NCI-H187 (cell line): ENCODE measurements at places on chromosomes 12 and 14.

GRCh38 chr12:57836442-57837375, 9.8 kb downstream of the CTDSP2 start:
- peak; percentile 14 for DNase-seq

DNA sequence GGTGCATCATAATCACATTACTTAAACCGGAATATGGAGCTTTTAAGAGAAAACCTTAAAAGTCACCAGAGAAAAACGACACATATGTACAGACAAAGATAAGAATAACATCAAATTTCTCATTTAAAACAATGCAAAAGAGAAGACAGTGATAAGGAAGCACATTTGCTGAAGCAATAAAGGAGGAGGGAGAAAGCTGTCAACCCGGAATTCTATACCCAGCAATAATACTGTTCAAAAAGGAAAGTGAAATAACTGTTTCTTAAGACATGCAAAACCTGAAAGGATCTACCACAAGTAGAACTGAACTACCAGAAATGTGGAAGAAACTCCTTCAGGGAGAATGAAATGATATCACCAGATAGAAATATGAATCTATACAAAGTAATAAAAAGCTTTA, 15.4 kb downstream of the SLC6A13 start:
- no peak for DNase-seq

- DNase-seq: no peak
Observed at GRCh38 chr12:17148706-17149105, 542.7 kb upstream of the LMO3 start.

DNA sequence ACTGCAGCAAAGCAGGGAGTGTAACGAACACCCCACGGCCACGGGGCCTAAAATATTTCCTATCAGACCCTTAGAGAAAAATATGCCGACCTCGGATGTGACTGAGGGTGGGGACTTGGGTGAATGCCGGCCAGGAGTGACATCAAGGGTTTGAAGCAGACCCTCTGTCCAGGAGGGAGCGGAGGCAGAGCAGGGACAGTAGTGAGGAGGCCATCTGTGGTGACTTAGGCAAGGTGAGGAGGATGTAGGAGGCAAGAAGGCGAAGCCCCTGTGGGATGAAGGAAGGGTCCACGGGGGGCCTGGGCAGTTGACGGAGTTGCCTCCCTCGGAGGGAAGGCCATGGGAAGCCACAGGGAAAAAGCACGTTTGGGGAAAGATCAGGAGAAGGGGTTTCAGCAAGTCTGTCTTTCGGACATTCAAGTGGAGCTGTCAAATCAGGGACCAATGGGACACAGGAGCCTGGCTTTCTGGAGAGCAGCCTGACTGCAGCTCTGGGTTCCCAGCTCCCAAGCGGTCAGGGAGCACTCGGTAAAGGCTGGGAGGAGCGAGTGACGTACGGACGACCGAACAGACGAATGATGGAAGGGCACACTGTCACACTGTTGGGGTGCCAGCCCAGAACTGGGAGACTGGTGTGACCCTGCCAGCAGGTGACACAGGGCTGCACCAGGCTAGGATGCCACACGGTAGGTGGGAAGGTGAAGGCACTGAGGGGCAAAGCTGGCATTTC, 74.3 kb downstream of the MOK start:
- DNase-seq: no peak

DNA sequence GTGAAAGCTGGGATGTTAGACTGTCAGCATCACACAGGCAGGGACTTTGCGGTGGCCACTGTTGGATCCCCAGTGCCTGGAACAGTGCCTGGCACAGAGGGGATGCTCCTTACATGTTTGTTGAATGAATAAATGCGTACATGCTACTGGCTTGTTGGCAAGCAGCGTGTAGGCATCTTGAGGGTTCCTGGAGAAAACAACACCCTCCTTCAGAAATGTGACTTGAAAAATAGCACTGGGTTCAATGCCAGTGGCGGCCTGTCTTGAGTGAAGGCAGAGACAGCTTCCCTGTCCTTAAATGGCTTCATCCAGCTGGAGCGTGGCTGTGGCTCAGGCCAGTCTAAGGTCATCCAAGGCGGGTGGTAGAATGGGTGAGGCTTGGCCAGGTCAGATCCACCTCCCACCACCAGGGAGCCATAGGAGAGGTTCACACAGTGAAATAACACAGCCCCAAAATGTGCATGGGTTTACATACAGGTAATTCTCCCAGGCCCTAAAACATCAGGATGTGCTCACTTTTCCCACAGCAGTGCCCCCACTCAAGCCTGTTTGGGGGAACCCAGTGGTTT, 171.4 kb downstream of the PHETA1 start:
- no peak for DNase-seq

DNA sequence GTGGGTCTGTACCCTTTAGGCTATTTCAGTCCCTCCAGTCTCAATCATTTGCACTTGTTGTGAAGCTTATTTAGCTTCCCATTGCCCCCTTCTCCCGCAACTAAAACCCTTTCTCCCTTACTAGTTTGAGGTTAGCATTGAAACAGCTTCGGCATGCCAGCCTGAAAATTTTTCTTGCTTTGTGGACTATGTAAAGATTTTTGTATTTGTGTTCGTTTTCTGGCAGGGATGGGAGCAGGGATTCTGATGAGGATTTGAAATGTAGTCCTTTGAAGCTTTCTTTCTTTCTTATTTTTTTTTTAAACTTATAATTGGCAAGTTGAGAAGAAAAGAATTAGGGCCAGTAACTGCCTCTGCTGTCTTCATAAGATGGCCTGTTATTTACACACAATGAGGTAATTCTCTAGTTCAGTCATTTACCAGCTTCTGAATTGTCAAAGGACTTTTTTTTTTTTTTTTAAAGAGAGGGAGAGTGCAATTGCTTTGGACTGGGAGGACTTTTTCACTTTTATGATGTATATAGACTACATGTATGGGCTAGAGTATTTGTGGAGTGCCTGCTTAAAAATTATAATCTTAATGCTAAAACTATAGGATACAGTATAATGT, 29.0 kb downstream of the PALS1 start:
- no peak for DNase-seq

- no peak for DNase-seq
Observed at GRCh38 chr14:56150645-56151345, 32.6 kb downstream of the PELI2 start.

DNA sequence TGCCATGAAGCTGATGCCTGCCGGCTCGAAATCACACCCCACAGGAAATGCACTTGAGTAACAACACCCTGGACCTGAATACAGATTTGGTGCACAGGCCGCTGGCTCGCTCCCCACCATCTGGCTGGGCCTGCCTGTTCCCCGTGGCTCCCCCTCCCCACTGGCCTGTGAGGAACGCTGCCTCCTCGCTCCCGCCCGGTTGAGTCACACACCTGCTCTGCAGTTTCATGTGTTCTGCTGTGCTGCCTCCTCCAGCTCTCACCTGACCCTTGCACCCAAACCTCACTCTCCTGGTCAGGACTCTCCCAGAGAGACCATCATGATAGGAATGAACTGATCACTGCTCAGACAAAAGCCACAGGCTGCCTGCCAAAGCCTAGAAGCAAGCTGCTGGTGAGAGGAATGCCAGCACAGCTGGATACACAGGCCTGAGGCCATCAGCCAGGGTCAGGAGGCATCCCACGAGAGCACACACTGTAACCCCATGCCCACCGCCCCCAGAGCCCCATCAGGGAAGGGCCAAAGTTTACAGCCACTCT, 3.8 kb upstream of the SIVA1 start:
- no peak for DNase-seq

DNA sequence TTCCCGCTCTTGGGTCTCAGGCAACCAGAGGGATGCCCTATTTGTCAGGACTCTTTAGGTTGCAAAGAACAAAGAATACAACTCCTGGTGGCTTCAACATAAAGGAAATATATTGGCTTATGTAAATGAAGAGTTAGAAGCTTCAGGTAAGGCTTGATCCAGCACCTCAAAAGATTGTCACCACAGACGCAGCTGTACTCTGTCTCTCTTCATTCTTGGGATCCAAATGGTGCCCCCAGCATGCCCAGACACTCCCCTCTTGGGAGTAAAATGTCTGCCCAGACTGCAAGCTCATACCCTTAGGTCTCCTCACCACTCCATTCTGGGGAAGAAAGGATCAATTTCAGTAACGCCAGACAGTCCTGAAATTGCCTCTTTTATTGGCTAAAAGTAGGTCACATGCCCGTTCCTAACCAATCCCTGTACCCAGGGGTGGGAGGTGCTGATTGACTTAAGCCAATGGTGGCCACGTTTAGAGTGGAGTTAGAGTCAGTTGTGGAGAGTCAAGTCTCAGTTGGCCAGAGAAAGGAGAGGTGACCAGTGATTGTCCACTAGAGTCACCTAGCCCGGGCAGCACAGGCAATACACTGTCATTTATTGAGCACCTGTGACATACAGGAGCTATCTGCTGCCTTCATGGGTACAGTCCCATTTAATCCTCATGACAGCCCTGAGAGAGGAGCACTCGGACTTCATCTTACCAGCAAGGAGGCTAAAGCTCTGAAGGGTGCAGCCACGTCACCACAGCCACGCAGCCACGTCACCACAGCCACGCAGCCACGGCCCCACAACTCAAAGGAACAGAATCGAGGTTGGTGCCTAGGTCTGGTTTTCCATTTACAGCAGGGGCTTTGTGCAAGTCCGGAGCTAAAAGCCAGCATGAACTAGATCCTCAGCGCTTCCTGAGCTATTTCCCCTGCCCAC, 19.7 kb upstream of the BEGAIN start:
- DNase-seq: no peak

- no peak for DNase-seq
Observed at GRCh38 chr12:48917857-48918537, 7.3 kb downstream of the FKBP11 start.

DNA sequence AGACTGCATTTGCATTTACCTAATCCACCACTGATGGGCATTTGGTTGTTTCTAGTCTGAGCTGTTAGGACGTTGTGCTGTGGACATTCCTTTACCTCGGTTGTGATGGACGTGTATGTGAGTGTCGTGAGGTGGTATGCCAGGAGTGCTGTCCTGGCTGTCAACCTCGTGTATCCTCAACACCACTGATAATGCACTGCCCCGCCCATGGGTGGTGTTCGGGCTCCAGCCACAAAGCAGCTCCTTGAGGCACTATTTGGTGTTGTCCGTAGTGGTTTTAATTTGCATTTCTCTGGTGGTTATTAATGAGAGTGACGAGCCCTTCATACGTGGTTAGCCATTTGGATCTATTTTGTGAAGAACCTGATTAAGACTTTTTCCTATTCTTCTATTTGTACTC, 87.6 kb downstream of the PPP2R5C start:
- no peak for DNase-seq

GRCh38 chr12:57874166-57875108, 27.9 kb upstream of the CTDSP2 start:
- no peak for DNase-seq

- no peak for DNase-seq
Observed at GRCh38 chr12:92719674-92720073, 16.9 kb downstream of the PLEKHG7 start.

GRCh38 chr14:62301080-62301479, 538.9 kb downstream of the SNAPC1 start:
- DNase-seq: no peak

GRCh38 chr12:128068211-128068610, 198.8 kb upstream of the TMEM132C start:
- no peak for DNase-seq

DNA sequence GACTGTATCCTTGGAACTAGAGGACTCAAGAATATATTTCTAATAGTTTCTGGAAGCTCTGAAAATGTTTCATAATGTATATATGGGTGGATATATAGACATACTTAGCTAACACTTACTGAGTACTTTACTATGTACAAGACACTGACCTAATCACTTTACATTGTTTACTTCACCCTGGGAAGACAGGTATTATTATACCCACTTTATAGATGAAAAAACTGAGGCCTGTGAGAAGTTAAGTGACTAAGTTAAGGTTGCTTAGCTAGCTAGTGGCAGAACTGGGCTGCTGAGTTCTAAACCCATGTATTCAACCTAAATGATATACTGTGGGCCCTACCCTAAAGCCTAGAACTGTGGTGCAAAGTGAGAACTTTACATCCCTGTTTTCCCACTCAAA, 79.1 kb upstream of the SSTR1 start:
- DNase-seq: no peak

DNA sequence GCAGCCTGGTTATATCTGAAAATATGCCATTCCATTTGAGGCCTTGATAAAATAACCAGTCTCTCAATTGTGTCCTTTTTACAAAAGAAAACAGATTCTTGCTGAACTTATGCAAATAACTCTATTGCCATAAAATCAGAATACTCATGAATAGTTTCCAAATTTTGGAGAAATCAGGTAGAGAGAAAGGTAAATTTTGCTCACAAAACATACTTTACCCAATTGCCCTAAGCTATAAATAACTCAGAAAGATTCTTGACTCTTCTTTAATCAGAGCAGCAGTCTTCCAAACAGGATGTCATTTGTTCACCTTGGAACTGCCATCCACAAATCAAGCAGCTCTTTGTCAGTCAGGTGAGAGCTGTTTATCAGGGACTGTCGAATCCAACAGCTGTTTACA, 12.6 kb downstream of the ZNF26 start:
- DNase-seq: no peak

DNA sequence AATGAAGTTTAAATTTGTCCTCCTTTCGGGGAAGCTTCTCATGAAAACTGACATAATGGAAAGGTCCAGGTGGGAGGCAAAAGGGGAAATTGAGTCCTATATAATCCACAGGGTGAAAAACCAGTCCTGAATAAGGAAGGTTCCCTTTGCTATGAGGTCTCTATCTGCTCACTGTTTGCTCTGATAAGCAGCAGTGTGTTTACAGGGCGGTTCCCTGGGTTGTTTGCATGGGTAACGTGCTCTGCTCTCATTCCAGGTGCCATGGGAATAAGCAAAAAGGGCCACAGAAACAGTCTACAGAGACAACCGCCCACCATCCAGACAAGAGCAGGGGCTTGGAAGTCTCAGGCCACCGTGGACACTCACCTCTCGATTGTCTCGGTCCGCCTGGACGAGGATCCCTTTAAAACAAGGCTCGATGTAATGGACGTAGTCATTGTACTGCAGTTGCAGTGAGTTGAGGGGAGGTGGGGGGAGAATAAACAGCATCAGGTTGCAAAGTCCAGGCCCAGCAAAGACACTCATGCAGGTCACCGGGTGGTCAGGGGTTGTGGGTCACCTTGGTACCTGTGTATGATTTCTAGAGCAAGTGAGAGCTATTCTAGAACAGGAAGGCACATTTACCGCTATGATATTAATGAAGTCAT, 32.7 kb downstream of the CACNA2D4 start:
- DNase-seq: no peak

- no peak for DNase-seq
Observed at GRCh38 chr12:130675121-130675520, 41.0 kb downstream of the RIMBP2 start.
